ENCODE measurements at places on chromosomes 2 and 18.
A peak's percentile ranks its signal among the peaks of the same experiment; 100 is the strongest.

DNA sequence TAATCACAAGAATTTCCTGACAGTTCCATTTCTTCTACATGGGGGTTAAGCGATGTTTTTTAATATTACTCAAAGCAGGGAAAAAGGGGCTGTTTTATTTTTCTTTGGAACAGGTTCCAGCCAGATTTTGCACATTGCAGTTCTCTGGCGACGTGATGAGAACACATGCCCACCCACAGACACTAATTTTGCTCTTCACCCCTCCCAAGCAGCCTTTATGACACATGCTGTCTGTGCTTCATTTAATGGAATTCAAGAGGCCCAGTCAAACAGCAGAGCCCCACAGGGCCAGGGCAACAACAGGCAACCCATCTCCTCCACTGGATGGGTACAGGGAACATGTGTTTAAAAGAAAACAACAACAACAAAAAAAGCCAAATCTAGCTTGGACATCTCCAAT is 70.8 kb downstream of the SPRED2 start:
- DNase-seq: no peak

- DNase-seq: no peak
These were observed 317.4 kb downstream of the NBAS start for GRCh38 chr2:15243762-15244161.

- DNase-seq: no peak
These were observed 397.2 kb upstream of the CDH19 start for GRCh38 chr18:67001052-67001451.

DNA sequence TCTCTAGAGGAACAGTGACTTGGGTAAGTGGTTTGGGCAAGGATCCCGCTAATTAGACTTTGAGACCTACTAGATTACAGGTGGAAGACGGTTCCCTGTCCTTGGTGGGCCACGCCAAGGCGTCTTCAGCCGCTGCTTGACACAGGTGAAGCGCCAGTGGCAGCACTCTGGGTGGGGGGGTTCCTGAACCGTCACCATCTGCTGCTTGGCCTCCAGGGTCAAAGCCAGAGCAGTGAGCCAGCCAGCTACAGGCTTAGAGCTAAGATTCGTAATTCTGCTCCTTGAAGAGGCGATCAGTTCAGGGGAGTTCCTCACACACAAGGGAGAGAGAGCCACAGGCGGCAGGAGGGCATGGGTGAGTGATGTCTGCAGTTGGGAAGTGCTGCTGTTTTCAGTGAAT is 39.4 kb upstream of the RBM44 start:
- DNase-seq: no peak

DNA sequence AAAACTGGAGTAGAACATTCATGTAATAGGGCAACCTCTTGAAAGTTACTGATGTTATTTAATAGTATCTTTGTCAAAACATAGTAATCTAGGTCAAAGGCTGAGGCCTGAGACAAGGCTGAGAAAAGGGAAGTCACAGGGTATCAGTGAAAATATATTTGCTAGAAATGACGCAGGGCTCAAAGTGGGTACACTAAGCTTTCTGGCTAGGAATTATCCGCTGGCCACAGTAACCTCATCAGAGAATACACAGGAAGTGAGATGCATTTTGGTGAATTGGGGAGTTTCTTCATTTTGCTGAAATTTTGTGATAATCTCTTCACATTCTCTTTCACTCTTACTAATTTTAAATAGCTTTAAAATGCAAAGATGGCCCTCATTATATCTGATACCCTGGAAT is 206.8 kb downstream of the OTX1 start:
- no peak for DNase-seq

- DNase-seq: no peak
These were observed 29.8 kb upstream of the TBR1 start for GRCh38 chr2:161386228-161386824.

DNA sequence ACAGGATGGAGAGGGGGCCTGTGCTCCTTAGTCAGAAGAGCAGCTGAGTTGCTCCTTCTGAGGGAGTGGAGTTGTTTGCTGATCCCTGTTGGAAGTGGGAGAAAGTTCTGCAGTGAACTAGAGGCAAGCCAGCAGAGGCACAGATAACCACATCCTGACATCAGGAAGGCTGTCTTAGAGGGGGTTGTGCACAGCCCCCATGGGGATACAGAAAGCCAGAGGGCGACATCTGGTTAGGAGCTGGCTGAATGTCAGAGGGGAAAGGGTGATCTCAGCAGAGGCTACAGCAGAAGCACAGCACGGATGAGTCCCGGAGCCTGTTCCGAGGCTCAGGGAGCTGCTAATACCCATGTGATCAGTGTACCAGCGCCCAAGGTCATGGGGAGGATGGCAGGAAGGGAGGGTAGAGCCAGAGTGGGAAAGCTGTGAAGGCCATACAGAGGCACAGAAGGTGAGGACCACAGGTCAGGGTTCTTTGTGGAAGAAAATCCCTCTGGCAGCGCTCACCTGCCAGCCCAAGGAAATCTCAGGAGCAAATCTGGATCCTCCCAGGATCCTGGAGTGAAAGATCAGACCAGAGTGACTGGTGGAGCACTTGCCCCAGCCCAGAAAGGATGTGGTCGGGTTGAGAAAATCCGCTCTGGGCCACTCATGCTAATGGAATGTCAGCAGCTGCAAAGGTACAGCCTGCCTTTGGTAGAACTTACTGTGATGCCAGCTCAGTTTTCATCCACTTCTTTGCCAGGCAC is 111.8 kb downstream of the STPG4 start:
- no peak for DNase-seq

DNA sequence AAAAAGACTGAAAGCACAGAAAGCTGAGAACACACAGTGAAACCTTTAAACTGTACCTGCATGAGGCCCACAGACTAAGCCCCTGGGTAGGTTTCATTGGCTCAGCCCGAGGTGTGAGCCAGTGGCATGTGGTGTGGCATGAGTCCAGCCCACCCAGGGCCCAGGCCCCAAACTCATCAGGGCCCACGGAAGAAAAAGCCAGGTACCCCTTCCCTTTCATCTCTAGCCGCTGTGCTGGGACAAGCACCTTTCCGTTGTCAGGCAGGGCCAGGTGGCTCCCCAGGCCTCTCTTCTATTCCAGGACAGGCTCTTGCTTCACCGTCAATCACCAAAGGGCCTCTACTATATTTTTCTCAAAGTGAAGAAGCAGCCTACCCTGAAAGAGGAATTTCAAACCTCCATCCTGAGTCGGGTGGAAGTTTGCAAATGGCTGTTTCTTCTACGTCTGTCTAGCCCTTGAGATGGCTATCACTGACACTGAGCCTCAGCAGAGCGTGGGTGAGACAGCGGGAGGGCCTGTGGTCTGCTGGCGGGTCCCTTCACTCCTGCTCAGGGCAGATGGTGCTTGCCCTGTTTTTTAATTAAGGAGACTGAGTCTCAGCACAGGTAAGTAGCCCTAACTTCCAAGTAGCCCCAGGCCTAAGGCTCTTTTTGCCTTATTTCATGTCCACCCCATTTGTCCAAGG is 8.6 kb downstream of the DNAJB2 start:
- DNase-seq: no peak

DNA sequence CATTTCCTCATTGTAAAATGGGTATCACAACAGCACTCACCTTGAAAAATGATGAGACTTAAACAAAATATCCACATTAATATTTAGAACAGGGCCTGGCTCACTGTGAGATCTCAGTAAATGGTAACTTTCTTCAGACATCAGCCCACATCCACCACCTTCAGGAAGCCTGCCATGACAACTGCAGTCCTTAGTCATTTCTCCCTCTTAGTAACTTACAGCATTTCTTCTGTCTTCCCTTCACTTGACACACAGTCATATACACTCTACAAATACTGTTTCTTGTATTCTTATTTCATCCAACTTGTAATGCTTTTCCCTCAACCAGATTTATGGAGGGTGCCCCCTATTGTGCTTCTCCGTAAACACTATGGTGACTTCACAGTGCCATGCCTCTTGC is 263.0 kb downstream of the ZNF516 start:
- no peak for DNase-seq

DNA sequence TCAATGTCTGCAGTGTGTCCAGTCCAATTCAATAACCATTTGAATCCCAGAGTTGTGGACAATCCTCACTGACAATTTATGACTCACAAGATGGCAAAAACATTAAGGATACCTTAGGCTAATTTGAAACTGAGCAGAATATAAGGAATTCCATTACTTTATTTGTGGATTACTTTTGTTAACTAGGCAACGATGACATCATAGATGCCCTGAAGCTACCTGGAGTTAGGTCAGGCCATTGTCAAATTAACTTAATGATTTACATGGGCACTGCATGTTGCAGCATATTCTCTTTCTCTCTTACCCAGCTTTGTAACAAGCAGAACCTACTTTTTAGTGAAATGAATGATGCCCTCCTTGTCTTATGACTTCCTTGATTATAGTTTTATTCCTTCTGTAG is 100.0 kb upstream of the CDCA7 start:
- DNase-seq: no peak

GRCh38 chr2:43412114-43412753 is 183.6 kb downstream of the THADA start:
- no peak for DNase-seq

- DNase-seq: no peak
These were observed 85.7 kb downstream of the PXDN start for GRCh38 chr2:1658394-1659151.

DNA sequence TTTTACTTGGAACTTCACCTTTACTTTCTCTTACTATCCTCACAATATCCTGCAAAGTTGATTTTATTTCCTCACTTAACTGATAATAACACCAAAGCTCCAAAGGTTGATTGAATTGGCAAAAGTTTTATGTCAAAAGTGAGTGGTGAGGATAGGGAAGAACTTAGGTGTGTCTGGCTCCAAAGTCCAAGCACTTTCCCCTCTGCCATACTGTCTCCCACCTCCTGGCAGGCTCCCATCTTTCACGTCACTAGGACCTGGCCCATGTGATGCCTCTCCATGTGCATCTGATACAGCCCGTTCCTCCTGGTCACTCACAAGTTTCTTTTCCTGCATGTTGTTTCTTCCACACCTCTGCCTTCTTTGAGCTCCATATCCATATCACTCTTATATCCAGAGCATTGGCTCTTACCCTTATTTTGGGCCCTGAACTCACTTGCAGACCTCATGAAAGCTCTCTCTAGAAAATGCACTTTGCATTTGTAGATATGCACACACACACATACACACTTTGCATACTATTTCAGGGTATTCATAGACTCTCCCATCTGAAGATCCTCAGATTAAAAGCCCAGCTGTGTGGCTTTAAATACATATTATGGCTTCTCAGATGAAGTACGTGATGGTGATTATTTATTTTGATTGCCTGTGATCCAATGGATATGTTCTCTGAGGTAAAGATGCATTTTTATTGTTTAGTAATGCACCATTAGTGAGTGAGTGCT is 12.3 kb downstream of the MEP1B start:
- no peak for DNase-seq

GRCh38 chr2:225437319-225437718 is 37.8 kb downstream of the NYAP2 start:
- no peak for DNase-seq

DNA sequence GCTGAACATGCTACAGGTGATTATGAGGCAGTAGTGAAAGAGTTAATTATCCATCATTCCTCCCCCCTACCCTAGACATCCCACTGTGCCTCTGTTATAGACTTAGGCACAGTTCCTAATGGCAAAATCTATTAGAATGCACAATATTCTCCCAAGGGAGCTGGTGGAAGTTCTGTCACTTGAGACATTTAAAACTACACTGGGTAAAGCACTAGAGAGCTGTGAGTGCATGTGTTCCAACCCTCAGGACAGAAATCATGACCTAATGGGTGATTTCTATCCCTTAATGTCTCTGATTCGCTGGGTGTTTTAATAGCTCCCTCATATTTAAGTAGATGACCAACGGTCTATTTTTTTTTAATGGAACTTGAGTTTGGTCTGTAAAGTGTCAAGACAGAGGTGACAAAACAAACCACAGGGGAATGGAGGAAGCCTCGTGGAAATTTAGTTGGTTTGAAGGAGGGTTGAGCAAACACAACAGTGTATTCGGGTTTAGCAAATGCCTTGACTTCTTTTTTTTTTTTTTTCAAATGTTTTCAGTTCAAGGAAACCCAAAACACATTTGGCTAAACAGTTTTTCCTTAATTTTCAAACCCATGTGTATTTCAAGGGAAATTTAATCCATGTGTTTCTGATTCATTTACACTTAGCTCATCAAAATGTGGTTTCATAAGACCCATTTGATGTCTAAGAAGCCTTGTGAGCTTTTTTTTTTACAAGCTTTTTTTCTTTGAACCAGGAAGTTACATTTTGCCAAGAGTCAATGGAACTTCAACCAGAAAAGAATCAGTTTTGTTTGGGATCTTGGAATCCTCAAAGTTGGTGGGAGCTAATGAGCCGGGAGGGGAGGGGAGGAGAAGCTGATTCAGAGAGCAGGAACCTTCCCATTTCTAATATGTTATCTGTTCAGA is 665.1 kb upstream of the ZEB2 start:
- DNase-seq: no peak

GRCh38 chr2:101486258-101486701 is 11.4 kb upstream of the RFX8 start:
- DNase-seq: no peak

DNA sequence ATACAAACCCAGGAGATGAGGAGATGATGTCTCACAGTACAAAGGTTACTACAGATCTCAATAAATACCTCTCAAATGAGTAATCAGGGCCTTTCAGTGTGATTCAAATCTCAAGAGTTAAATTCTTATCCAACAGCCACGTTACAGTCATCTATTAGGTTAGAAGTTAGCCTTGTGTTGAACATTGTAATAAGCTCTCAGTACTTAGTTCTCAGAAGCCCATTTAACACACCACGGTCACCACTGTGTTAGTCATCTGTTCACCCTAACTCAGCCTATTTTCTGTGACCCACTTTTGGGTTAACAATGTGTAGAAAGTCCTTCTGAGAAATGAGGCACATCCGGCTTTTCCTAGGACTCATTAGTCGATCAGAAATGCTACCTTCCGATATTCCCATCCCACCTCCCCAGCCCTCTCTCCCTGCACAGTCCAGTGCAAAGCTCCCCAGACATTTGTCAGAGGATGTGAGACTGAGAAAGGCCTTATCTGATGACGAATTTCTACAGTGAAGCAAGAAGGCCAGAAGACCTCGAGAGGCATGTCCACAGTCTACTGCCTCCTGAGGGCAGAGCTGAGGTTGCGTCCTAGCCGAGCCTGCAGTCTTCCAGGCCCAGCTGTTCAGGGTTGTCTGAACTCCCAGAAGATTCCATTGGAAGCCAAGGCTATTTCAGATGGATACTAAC is 92.6 kb downstream of the ACTR2 start:
- DNase-seq: peak; percentile 6

- DNase-seq: no peak
These were observed 10.9 kb upstream of the INO80D start for GRCh38 chr2:206096876-206097275.

- no peak for DNase-seq
These were observed 83.8 kb upstream of the TMEM17 start for GRCh38 chr2:62589691-62590356.

DNA sequence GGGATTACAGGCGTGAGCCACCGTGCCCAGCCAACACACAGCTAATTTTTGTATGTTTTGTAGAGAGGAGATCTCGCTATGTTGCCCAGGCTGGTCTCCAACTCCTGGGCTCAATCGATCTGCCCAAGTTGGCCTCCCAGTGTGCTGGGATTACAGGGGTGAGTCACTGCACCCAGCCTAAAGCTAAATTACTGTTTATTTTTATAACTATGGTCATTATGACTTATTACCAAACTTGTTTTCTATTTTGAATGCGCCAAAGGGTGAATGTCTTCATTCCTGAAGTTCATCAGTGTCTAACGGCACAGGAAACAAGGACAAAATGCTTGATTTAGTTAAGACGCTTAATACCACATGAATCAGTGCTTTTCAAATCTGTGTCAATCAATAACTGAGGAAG is 38.9 kb upstream of the GREB1L start:
- no peak for DNase-seq
